ENCODE measurements at places on chromosomes 2 and 18.

DNA sequence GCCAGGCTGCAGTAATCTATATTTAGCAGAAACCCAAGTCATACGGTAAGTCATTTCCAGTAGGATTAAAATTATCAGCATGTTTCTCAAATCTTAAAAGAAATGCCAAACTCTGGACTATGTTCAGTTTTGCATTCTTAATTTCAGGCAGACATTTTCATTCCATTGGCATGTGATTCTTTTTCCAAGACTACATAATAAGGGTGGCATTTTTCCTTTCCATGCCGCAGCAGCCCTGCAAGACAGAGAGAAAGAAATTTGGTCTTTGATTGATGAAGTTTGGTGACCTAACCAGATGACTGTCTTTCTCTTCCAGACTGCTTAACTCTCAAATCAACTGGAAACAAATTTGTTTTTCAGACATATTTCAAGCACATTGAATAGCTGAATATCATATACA, 118.1 kb downstream of the FHOD3 start:
- DNase-seq, result no peak

GRCh38 chr18:55407191-55407590, 180.8 kb downstream of the TCF4 start:
- no peak for DNase-seq

DNA sequence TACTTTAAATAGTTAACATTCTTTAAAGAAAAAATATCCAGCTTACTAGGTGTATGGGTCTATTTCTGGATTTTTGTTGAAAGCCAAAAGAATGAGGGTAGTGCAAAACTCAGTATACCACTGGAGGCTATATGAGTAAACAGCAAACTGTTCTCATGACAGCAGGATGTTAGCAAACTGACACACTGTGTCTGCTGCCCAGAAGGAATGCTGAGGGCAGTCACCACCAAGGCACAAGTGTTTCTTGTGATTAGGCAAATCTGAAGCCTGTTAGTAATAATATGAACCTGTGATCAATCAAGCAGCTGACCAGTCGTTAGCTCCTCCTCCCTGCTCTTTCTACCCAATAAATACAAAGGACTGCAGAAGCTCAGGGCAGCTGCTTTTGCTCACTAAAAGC, 50.5 kb upstream of the SULT1C3 start:
- no peak for DNase-seq

- DNase-seq, result no peak
Measured at GRCh38 chr2:58686776-58687175, 445.7 kb upstream of the FANCL start.

Measured in WTC11 (cell line).